RPMI7951 (cell line): ENCODE measurements at places on chromosomes 12 and 14. TPM values are rescaled to one million over a fixed set of nuclear protein-coding genes. Genes with fewer than 3 reads are reported as not detected.

Gene ANG
- total RNA-seq, result 6.3 and 7.4 TPM in 2 replicates

Gene TEAD4
- total RNA-seq, result 10.9 and 11.3 TPM in 2 replicates

Gene PRKD1
- 4.3 and 5.1 TPM in 2 replicates for total RNA-seq

Gene IGF1
- total RNA-seq, result not detected in 2 replicates

Gene PLEKHD1
- not detected in 2 replicates for total RNA-seq

Gene EFS
- total RNA-seq, result 2.8 TPM in 2 replicates

Gene ALX1
- 13.4 and 18.6 TPM in 2 replicates for total RNA-seq

Gene COX8C
- total RNA-seq, result not detected in 2 replicates

Gene B3GNT4
- total RNA-seq, result not detected in 2 replicates

Gene SMCO3
- not detected in 2 replicates for total RNA-seq

Gene PRH2
- not detected in 2 replicates for total RNA-seq

Gene CARMIL3
- under 0.01 and 0.12 TPM in 2 replicates for total RNA-seq

Gene ISM2
- under 0.01 TPM in 1 of 2 replicates, not detected in the other for total RNA-seq

Gene GPR132
- total RNA-seq, result under 0.01 TPM in 1 of 2 replicates, not detected in the other

- peak; percentile 77 for DNase-seq
Observed at GRCh38 chr14:105091517-105092170, 26.4 kb upstream of the GPR132 start.

GRCh38 chr12:124273630-124274029, 21.3 kb upstream of the RFLNA start:
- DNase-seq, result peak; percentile 46

DNA sequence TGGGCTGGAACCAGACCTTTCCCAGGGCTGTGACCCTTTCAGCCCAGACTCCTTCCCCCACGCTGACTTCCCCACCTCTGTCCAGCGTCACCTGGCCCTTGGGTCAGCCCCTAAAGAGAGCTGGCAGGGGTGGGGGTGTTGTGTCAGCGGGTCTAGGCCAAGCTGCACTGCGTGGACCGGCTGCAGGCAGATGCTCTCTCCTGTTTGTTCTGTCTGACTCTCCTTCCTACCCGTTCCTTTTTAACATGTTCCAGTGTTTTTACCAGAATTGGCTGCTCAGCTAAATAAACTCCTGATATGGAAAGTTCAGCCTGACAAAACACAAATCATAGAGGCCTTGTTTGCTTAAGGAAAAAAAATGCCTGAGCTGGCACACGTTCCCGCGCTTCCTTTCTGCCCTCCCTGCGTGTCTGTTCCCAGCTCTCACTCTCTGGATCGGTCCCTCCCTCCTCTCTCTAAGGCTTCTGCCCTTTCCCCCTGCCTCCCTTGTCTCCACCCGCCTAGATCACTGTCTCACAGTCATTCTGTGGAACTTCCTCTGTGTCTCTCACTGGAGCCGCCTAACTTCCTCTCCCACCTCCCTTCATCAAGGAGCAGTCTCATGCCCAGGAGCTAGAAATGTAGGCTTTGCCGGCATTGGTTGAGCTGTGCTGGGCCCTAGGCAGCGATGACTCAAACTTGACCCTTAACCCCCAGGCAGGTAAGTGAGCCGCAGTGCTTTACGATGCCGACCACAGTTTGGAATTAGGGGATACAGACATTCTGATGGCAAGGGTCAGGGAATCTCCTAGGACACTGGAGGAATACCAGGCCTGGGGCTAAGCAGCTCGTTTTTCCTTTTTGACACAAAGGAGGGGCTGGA, 15.5 kb upstream of the MLXIP start:
- DNase-seq, result peak; percentile 66

DNA sequence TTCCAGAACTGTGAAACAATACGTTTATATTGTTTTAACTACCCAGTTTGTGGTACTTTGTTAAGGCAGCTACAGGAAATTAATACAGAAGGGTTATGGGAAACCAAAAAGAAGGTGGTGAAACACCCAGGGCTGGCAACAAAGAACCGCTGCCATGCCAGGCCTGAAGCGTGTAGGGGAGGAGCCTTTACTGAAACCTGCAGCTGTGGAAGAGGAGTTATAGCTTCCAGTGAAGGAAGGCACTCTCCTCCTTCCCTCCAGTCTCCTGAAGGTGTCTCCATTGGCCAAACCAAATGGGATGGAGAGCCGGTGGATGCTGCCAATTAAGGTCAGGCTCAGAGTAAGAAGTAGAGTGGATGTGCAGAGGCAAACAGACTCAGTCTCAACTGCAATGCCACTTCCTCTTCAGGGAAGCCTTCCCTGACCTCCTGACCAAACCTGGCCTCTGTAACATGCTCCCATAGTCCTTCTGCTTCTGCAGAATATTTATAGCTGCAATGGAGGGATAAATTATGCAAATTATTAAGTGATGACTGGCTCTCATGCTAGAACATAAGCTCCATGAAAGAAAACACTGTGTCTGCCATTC, 168.3 kb downstream of the DAD1 start:
- DNase-seq, result peak; percentile 57

DNA sequence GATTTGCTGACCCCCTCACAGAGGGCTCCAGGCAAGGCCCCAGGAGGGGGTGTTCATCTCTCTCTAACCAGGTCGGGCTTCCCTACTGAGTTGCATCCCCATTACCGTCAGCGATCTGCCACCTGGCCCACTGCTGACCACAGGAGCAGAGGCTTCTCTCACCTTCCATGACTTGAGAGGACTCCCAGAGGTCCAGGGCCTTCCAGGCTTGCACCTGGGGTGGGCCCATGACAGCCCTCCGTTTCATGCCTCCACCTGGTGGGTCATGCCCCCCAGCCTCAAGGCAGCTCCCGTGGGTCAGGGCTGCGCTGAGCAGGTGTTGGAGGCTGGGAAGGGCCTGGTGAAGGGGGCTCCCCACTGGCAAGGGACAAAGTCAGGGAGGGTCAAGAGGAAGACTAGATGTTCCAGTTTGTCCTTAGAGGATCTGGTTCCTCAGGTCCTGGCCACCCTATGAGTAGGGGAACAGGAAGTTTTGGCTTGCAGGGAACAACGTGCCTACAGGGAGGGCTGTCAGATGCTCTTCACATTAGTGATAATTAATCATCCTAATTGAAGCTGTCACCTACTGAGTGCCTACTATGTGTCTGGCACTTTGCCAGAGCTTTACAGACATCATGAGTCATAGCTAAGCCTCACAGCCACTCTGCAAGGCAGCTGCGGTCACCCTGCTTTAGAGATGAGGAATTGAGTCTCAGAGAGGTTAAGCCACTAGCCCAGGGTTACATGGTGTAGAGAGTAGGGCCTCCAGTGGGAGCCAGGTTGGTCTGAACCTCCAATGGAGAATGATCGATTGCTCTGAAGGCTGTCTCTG, 13.8 kb downstream of the NFKBIA start:
- DNase-seq, result peak; percentile 77

GRCh38 chr14:104794631-104794992, 936 bp downstream of the AKT1 start:
- DNase-seq, result peak; percentile 27

GRCh38 chr14:95495538-95496025, 20.9 kb downstream of the SYNE3 start:
- no peak for DNase-seq

- DNase-seq, result peak; percentile 98
Observed at GRCh38 chr12:52191841-52192791, at the start of gene KRT80. Gene KRT80, minus strand, starts transcription at chr12:52192014. Its CDS starts 112 bp downstream, at chr12:52191902.

- DNase-seq, result no peak
Observed at GRCh38 chr12:116027551-116027821, 250.0 kb downstream of the MED13L start.

DNA sequence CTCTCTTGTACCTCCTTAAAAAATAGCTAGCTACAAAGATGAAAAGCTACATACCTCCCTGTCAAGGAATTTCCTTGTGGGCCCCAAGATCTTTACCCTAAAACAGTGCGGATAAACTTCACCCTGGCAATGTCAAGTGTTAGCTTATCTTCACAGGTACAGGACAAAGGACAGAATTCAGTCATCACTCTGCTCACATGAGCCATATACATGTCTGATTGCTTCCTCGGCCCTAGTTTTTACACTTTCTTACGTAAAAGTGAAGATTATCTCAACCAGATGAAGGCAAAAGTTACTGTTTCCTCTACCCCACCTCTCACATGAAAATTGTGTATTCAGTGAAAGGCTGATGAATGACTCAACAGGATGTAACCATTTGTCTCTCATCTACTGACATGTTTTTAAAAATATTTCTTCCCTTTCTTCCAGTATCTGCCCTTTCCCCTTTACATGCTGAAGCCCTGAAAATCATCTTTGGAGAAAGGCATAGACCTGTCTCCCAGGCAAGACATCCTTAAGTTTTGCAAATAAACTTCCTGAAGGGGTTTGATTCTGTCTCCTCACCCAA, 890.1 kb downstream of the GALC start:
- no peak for DNase-seq

DNA sequence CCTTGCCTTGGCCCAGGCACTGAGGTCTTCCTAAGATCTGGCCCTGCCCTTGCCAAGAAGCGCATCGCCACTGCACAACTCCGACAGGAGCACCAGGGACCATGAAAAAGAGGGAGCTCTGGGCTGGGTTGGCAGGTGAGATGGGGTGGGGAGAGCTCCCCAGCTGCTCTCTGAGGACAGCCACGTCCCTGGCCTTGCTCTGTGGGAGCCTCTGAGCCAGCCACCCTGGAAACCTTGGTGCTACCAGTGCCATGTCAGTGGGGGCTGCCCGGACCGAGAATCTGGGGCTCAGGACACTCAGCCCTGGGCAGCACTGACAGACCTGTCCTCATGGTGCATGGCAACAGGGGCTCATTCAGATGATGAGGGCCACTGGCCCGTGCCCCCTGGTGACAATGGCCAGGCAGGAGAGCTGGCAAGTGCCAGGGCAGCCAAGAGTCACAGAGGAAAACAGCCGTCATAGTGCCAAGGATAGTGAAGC, 134.8 kb downstream of the ZFP36L1 start:
- DNase-seq, result no peak

- peak; percentile 23 for DNase-seq
Observed at GRCh38 chr14:54747616-54748015, 155.0 kb downstream of the GCH1 start.

GRCh38 chr14:101844219-101844618, 82.7 kb downstream of the PPP2R5C start:
- no peak for DNase-seq

- no peak for DNase-seq
Observed at GRCh38 chr12:43992856-43993255, 157.0 kb downstream of the TMEM117 start.

DNA sequence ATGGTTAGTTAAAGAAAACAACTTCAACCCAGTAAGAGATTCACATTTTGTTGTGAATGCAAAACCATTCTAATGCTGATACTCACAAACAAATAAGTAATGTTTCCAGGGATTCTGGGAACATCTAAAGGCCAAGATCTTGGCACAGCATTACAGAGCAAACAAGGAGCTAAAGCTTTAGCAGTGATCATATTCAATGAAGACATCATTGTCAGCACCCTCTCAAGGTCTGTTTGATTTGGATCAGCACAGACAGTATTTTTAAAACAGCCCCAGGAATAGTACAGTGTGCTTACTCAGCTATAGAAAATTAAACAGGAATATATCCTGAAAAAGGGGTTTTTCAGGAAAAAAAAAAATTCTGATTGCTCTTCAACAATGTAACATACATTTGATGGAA, 71.4 kb downstream of the TMEM260 start:
- no peak for DNase-seq

DNA sequence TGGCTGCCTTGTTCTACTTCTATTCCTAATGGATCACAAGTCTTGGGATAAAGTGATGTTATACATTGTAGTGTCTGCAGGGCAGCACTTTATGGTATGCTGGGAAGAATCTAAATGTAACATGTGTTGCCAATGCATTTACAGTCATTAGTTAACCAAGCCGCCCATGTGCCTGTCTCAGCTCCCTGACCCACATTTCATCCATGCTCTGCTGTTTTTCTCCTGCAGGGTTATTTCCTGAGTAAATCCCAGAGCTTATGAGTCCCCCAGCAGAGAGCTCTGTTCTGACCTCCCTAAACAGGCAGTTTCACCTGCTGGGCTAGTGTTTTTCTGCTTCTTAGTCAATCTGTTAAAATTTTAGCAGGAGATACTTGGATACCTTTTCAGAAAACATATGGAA, 4.4 kb upstream of the TMTC2 start:
- no peak for DNase-seq

DNA sequence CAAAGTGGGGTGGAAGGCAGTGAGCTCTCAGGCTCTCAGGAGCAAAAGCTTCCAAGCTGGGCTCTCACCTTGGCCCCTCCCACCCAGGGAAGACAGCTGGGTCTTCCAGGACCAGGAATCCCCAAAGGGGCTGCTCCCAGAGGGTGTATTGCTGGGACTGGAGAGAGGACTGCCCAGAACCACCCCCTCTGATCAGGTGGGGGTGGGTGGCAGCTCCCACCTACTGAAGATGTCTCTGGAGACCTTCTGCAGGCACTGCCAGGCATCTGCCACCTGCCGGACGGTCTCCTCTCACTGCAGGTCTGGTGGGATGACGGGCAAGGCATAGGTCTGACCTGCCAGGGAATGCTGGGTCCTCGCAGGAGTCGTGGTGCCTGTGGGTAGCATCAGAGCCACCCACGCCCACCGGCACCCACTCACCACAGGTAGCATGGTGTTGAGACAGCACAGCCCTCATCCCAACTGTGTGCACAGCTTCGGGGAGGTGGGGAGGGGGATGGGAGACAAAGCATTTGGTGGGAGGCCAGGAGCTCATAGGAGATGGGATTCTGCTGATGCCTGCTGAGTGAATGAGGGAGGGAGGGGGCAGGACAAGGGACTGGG, 103.2 kb downstream of the SINHCAF start:
- DNase-seq, result no peak

DNA sequence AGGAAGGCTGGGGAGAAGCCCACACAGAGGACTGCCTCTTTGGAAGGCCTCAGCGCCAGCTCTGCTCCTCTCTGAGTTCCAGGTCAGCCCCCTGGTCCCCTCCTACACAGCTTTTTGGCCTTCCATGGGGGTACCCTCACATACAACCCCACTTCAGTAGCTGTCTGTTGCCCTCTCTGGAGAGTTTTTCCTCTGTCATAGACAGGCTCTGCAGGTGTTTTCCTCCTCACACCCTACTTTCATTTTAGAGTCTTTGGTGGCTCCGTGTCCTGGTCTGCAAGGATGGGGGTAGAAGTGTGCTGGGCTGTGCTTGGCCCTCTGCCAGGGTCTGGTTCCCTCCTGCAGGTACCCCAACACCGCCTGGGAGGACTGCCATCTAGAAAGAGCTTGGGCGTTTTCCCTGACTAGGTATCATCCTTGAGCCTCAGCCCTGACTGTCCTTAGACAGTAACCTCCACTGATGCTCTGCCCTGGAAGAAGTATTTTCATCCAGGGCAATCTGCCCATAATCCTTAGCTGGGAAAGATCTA, 15.1 kb downstream of the ZDHHC22 start:
- DNase-seq, result no peak
